ENCODE measurements at places on chromosomes 12 and 14. TPM values are rescaled to one million over a fixed set of nuclear protein-coding genes. Genes with fewer than 3 reads are reported as not detected.

The FBLN5 gene
- total RNA-seq = 3.5 TPM

DNA sequence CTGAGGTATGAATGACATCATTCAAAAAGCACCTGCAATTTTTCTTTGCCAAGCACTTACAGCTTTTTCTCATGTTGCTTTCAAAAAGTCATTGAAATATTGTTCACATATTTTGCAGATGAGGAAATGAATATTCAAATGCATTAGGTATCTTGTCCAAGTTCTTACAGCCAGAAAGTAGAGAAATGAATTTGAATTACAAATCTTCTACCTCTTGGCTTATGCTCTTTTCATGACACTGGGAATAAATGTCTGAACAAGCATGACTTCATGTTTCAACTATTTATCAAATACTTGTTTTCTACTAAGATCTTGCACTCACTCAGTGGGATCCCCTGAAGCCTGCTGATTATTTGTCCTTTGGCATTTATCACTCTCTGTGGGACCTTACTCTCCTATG, 267.2 kb upstream of the BTG1 start:
- DNase-seq = no peak

The SIX1 gene
- total RNA-seq = 0.46 TPM

DNA sequence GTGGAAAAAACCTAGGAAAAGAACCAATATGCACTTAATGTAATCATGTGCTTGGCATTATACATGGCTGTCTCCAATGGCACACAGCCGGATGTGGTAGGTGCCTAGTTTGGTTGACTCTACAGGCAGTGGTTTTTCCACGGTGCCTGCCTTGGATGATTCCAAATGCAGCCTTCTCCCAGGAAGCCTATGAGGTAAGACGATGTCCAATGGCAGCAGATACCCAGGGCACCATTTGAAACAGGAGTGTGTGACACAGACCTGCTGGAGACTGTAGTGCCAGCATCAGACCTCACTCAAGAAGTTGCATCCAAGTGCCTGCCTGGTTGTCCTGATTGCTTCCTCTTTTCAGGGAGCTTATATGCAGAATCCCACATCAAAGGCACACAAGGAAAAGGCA, 88.0 kb upstream of the VASH1 start:
- no peak for DNase-seq

The PTCSC3 gene
- total RNA-seq = not detected

- no peak for DNase-seq
Measured at GRCh38 chr12:46659824-46660223, 166.0 kb downstream of the SLC38A4 start.

DNA sequence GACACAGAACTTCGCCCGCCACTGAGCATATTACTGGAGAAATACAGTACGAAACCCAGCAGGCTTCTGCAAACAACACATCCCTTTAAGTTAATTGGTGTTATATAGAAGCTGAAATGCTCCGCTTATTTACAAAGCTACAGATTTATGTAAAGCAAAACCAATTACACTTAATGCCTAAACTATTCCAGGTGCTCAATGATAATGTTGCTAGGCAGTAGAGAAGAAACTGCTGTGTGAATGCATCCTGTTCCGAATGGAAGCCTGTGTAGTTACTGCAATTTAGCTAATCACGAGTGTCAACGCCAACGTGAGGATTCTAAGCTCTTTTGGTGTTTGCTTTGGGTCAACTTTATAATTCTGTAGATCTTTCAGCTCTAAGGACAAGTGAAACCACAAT, 89.8 kb downstream of the SLC15A5 start:
- DNase-seq = no peak

The RPL10L gene
- not detected for total RNA-seq

- DNase-seq = no peak
Measured at GRCh38 chr14:92755495-92755894, 7.1 kb upstream of the LGMN start.

DNA sequence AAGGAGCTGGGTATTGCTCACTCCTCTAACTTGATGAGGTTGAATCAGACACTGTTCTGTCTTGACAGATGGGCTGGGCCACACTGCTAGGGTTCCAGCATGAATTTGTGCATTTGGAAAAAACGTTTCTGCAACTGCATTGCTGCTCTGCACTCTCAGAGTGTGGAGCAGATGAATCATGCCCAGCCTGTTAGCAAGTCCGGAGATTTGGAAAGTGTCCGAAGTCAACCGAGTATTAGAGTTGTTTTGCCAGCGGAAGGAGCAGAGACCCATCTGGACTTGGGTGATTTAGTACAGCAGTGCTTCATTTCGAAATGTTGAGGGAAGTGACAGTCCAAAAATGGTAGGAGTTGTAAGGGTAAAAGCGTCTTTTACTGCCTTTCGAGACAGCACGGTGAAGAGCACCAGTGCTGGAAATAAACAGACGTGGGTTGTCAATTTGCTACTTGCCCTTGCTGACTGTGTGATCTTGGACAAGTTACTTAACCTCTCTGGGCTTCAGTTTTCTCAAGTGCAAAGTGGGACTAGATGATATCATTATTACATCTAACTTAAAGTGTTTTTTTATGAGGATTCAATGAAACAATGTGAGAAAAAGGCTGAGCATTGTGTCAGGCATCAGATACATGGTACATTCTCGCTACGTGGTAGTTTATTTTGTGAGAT, 139.5 kb downstream of the CHST11 start:
- DNase-seq = no peak

The TMEM132D gene
- total RNA-seq = 10.1 TPM

The C12orf57 gene
- total RNA-seq = 185 TPM

- DNase-seq = no peak
Measured at GRCh38 chr12:89721291-89721987, 12.8 kb upstream of the ATP2B1 start.

Measured in H1 (cell line).